ENCODE measurements at places on chromosomes 7 and 10. TPM values are rescaled to one million over a fixed set of nuclear protein-coding genes. Genes with fewer than 3 reads are reported as not detected.

DNA sequence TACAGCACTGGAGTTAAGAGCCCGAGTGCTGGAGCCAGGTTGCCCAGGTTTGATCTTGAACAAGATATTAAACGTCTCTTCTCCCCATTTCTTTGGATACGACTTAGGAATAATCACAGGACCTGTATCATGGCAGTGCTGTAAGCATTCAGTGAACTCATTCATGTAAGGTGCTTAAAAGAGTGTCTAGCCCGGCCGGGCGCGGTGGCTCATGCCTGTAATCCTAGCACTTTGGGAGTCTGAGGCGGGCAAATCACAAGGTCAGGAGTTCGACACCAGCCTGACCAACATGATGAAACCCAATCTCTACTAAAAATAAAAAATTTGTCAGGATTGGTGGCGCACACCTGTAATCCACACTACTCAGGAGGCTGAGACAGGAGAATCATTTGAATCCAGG is 40.8 kb downstream of the CHST15 start:
- no peak for DNase-seq
- H3K36me3 ChIP-seq, result no peaks in the 10 kb centered on the region
- H3K4me3 ChIP-seq, result no peak overlapping the region
- H3K27me3 ChIP-seq, result no peaks in the 10 kb centered on the region
- H3K4me1 ChIP-seq, result peaks cover 33% of the 10 kb centered on the region

DNA sequence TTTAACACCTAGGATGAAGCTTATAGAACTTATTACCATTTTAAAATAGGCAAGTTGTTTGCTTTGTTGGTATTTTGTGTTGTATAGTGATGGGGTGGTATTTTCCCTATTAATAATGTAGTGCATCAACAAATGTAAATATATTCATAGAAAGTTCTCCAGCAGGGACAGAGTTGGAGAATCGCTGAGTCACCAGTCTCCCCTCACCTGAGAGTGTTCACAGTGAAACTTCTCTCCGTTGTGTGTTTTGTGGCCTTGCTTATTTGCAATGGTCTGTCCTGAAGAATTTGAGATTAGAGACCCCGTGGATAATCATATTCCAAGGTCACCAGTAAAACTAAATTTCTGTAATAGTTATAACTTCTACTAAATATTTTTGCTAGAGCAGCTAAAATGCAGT is 51.0 kb downstream of the HDAC9 start:
- H3K4me3 ChIP-seq, result no peak overlapping the region
- no peaks in the 10 kb centered on the region for H3K27me3 ChIP-seq
- no peak overlapping the region for H3K27ac ChIP-seq
- H3K36me3 ChIP-seq, result no peaks in the 10 kb centered on the region

- H3K4me1 ChIP-seq, result no peaks in the 10 kb centered on the region
- DNase-seq, result no peak
- H3K4me3 ChIP-seq, result no peak overlapping the region
- no peaks in the 10 kb centered on the region for H3K27me3 ChIP-seq
Observed at GRCh38 chr10:62153191-62153590, 115.5 kb downstream of the RTKN2 start.

DNA sequence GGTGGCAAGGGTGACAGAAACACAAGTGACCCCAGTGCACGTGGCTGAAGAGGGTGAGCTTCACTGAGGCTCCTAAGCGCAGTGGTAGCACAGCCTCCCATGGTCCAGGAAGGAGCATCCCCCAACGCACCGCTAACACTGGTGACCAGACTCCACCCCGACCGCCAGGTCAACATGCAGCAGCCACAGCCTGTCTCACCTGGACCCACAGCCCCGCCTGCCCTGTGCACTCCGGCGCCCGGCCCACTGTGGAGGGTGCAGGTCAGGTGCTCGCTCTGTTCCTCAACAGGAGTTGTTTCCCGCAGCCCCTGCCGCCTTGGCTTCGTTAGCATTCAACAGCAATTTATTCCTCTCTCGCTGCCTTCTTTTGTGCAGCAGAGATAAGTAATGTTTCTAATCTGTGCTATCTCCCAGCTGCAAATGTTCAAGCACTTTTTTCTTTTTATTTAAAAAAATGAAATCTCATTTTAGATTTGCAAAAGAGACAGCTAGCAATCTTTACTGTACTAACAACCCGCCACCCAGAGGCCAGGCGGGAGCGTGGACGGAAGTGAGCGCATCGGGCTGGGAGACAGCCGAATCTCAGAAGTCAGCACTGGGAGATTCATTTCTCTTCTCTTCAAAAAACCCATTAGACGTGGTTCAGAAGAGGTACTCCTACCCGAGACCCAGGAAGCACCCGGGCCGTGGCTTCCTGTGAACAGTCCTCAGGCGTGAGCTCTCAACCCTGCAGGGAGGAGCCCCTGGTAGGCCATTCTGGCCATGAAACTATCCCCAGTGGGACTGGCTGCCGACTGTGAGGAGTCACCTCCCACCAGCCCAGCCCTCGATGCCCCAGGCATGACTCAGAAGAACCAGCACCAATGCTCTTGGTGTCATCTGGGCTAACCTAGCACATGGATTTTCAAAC is 133.4 kb downstream of the MAD1L1 start:
- no peak for DNase-seq
- H3K36me3 ChIP-seq, result no peaks in the 10 kb centered on the region
- no peak overlapping the region for H3K27ac ChIP-seq
- H3K4me3 ChIP-seq, result no peak overlapping the region

Gene PAPOLB
- 0.42 TPM for total RNA-seq

Gene GHITM
- 105 TPM for total RNA-seq

Gene LRRC4
- total RNA-seq, result 3.6 TPM

Gene FAM25C
- not detected for total RNA-seq
